Activated CD4-positive, alpha-beta T cell treated with anti-CD3 and anti-CD28 coated beads, Interleukin-2, Interleukin-6, amounts not matched to agents 100 ng/mL and 50 ng/mL, durations not matched to agents 16 hours and 8 hours (primary cell): ENCODE measurements at places on chromosomes 12 and 14.
A peak's percentile ranks its signal among the peaks of the same experiment; 100 is the strongest.

GRCh38 chr12:120119271-120119973 lies 2.9 kb upstream of the RAB35 start:
- peak; percentile 85 for DNase-seq

DNA sequence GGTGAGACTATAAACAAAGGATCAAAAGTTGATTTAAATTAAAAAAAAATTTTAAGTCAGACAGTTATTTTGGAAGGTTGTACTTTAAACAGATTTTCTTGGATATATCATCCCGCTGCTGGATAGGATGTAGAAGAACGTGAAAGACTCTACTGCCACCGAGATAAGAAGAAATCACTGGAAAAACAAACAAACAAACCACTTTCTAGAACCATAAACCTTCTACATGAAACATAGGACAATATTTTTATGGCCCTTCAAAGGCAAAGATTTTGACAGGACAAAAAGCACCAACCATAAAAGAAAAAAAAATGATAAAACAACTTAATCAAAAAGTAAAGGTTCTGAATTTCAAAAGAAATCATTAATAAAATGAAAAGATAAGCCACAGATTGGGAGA lies 268.2 kb upstream of the DAAM1 start:
- DNase-seq = no peak

GRCh38 chr12:99334285-99335056 lies 313.1 kb upstream of the GARIN6 start:
- DNase-seq = no peak

DNA sequence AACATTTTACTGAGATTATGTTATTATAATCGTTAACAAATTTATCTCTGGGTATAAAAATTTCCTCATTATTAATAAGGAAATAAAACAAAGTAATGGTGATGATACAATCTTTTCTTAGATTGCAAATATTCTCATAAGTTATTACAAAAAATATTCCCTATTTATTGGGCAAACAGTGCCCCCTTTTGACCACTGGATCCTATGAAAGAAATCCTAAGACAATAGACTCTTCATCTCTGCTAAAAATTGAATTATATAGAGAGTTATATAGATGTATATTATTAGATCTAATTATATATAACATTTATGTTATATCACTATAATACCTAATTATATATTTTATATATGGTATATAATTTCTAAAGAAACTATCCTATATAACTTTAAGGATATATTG lies 94.2 kb upstream of the FGD4 start:
- no peak for DNase-seq

DNA sequence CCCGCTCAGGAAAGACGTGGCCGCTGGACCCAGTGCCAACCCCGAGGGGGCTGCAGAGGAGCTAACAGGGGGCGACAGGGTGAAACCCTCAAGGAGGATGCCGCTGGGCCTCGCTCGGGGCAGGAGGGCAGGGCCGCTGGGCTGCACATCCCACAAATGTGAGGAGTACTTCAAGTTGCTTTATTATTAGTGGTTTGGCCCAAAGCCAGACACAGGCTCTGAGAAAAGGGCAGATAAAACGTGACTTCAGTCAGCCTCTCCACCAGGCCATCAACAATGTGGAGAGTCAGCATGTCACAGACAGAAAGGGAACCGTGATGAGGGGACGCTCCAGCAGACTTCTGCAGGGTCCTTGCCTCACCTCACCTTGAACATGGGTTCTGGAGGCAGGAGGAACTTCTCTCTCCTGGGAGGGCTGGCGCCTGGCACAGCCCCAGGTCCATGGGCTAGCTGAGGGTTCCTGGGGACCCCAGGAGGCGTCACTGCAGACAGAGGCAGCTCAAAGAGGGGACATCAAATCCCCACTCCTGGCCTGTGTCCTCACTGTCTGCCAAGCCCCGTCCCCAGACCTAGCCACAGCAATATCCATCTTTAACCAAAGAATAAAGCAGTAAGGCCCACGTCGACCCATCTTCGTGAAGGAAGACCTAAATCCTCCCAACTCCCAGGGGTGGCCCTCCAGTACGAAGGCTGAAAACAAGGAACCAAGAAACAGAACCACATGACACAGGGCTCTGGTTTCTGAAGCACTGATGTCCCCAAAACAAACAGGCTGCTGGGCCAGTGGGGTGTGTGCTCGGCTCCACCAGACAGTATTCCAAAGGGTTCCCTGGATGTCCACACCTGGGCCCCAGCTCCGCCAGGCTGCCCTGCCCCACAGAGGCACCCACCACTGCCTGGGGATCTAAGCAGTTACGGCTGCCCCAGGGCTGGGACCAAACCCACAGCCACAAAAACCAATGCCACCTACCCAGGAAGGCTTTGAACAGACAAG lies 35.1 kb downstream of the CCDC85C start:
- DNase-seq = no peak

GRCh38 chr12:94421868-94422740 lies 37.6 kb downstream of the CEP83 start:
- DNase-seq = no peak

GRCh38 chr12:132827763-132828703 lies 636 bp downstream of the GOLGA3 start:
- peak; percentile 27 for DNase-seq

- DNase-seq = no peak
Measured at GRCh38 chr12:62817556-62818271, 117.2 kb downstream of the PPM1H start.

DNA sequence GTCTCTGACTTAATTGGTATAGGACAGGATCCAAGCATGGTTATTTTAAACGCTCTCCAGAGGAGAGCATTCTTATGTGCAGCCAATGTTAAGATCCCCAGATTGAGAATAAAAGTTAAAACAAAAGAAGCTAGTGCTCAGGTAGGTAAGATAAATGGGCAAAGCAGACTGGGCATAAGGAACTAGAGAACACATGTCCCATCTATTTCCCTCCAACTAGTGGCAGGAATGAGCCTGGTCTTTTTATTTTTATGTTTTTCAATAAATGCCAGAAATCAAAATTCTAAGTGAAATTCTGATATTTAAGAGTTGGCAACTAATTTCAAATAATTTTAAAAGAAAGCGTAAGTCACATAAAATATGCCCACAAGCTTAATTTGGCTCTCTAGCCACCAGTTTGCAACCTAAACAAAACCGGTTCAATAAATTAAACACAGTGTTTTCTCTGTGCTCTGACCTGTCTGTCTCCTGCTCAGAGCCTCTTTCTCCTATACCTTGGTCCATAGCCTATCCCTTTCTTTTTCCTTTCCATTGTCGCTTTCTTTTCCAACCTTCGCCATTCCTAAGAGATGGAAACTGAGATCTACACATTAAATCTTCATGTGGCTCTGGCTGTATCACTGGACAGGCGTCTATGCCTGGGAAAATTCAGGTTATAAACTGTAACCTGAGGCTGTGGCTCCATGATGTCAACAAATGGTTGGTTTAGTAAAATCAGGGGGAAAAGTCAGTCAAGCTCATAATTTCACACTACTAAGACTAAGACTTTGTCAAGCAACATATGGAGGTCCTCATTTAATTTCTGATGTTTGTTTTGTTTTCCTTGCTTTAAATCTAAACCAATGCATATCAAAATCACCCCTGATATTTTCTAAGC lies 5.5 kb downstream of the SLC38A1 start:
- no peak for DNase-seq

- no peak for DNase-seq
Measured at GRCh38 chr14:94469261-94469660, 6.7 kb downstream of the SERPINA9 start.
